ENCODE measurements at places on chromosomes 6 and 20.

GRCh38 chr6:112338166-112338709 is 8.9 kb upstream of the RFPL4B start:
- no peak for DNase-seq

DNA sequence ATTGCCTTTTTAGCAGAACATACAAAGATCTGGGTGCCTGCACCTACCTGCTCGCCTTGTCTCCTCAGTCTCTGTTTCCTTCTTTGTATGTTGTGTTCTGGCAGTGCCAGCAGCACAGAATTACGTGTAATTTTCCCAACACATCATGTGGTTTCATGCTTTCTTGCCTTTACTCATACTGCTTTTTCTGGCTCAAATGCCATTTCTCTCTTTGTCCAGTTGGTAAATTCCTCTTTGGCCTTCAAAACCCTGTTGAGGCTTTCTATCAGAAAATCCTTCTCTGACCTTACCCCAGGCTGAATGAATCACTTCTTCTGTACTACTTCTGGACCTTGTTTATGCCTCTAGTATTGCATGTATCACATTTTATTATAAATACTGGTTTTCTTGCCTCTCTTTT is 31.8 kb downstream of the L3MBTL3 start:
- no peak for DNase-seq

GRCh38 chr6:81561071-81561564 is 191.4 kb downstream of the TENT5A start:
- DNase-seq = no peak

GRCh38 chr6:46468403-46469010 is 22.7 kb downstream of the RCAN2 start:
- peak; percentile 36 for DNase-seq

- no peak for DNase-seq
Measured at GRCh38 chr6:140283197-140283596, 908.7 kb upstream of the CITED2 start.

DNA sequence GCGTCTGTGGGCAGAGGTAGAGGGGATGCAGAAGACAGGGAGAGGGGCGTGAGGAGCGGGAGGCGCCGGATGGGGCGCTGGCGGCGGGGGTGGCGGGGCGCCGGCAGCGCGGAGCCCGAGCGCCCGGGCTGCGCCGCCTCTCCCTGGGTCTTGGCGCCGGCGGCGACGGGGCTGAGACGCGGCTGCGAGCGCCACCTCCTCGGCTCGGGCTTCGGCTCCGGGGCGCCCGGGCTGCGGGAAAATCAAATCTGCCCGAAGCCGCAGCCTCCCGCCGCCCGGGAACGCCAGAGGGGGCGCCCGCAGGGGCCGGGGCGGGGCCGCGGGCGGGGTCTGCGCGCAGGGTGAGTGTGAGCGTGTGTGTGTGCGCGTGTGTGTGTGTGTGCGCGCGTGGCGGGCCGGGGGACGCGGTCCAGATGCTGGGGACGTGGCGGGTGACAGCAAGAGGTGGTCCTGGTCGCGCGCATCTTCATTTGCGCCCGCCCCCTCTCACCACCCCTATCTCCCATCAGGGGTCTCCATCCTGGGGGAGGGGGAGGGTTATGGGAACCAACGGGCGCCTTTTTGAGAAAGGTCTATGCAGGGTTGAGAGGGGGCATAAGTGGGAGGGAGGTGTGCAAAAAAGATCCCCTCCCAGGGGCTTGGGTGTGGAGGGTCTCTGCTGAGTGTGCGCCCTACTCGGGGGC is 646 bp upstream of the CPNE5 start:
- DNase-seq = no peak

DNA sequence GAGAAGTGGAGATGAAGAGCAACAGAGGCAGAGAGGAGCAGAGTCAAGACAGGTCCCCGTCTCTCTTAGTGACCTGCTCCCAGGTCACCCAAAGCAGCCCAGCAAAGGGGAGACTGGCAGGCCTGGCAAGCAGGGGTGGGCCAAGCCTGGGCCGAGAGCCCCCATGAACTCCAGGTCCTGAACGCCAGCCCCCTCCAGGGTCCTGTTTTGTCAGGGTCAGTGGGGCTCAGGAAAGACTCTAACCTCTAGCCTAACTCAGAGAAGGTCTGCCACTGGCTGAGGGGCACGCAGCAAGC is 1.2 kb downstream of the NECAB3 start:
- no peak for DNase-seq

GRCh38 chr6:83884523-83884922 is 25.0 kb downstream of the CYB5R4 start:
- no peak for DNase-seq

GRCh38 chr6:137352859-137353258 is 133.7 kb upstream of the IFNGR1 start:
- no peak for DNase-seq

GRCh38 chr6:147750413-147750812 is 241.9 kb downstream of the SAMD5 start:
- DNase-seq = no peak

GRCh38 chr6:32845384-32845884 is 1.6 kb upstream of the PSMB8 start:
- no peak for DNase-seq

DNA sequence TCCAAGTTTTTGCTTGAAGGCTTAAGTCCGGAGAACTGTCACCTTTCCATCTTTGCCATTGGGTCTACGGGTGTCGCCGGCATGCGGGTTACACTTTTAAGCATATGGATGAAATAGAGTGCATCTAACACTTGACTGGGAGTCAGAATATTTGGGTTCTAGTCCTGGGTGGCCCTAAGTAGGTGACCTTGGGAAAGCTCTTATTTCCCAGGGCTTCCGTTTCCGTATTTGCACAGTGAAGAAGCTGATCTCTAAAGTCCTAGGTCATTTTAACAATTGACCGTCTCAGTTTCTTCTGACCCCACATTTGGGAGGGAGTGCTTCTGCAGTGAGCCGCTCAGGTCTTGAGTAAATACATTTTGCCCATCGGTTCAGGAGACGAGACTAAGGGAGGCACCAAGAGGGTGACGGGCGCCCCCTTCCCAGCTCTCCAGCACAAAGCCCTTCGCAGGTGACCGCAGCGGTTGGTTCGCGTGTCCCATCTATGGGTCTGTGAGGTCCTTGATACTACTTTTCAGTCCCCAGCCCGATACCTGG is 651 bp upstream of the BLTP3A start:
- no peak for DNase-seq

DNA sequence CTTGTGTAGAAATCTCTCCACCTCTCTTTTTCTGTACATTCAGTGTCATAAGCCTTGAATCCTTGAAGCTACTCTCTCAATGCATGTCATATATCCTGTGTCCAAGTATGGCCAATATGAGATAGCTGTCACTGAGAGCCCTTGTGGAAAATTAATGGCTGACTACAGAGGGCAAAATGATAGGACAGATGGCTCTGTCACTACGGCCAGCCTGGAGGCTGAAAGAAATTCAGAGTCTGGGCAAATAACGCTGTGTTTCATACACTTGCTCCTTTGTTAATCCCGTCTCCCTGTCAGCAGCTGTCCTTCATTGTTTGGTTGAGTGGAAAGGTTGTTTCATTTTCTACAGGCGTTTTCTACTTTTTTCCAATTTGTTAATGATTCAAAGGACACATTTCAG is 70.4 kb upstream of the VGLL2 start:
- DNase-seq = no peak

- DNase-seq = no peak
Measured at GRCh38 chr6:39225543-39225942, 3.7 kb downstream of the KCNK5 start.

DNA sequence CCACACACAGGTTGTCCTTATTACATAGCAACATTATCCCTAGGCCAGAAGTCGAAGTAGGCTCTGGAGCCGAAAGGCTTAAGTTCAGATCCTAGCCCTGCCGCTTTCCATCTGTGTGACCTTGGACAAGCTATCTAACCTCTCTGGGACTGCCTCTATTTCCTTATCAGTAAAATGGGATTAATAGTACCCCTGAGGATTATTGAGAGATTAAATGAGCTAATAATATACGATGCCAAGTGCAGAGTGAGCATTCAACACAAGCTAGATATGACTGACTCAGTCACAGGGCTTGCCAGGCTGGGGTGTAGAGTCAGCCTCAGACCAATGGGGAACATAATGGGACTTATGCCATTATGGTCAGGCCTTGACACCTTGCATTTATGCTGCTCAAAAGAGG is 8.9 kb upstream of the SPATA2 start:
- no peak for DNase-seq

DNA sequence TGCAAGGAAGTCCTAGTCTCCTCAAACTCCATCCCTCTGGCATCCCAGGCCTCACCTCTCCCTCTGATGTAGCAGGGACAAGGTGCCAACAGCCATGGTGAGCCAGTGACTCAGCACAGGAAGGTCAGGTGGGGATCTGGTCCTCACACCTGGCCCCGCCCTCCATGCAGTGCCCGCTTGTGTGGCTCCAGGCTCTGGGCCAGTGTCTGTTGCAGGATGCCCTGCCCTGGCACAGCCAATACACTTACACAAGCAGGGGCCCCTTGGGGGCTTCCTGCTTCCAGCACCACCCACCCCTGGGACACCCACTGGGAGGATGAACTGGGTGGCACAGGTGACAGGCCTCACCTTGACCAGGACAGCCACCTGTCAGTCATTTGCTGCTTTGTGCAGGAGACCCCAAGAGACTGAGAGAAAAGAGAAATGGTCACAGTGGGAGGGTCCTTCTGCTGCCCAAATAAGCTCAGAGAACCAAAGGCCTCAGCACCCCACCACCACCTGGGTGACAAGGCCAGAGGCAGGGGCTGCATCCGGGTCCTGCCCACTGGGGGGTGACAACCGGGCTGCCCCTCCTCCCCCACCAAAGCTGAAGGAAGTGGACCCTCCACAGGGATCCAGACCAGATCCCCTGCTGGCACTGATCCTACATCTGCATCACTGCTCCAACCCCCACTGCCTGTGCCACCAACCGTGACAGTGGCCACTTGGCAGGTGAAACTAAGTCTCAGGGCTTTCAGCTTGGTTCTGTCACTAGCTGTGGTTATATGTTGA is 658.8 kb upstream of the DEFB115 start:
- no peak for DNase-seq

- DNase-seq = no peak
Measured at GRCh38 chr6:129543981-129544380, 166.0 kb downstream of the ARHGAP18 start.

- no peak for DNase-seq
Measured at GRCh38 chr6:83436674-83437073, 5.8 kb upstream of the ME1 start.

- DNase-seq = peak; percentile 94
Measured at GRCh38 chr6:108564178-108564577, 3.5 kb downstream of the FOXO3 start.

DNA sequence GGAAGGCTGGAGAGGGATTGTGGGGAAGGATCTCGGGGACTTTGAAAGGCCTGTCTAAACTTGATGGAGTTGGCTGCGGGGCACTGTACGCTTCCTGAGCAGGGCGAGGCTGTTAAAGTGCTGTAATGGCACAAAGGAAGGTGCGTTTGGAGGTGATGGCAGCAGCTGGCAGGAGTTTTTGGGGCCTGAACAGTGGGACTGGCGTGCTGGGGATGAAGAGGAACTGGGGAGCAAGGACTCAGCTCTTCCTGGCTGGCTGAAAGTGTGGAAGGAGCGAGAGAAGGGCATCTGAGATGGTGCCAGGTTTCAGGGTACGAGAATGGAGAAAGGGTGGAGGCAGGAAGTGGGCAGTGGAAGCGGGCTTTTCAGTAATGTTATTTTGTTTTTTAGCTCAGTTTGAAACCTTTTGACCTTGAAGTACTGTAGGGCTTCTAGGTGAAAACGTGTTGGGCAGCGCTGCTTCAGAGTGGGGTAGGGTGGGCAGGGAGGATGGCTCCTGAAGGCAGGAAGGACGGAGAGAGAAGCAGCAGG is 8.0 kb downstream of the TMEM181 start:
- no peak for DNase-seq

GRCh38 chr6:128491100-128491581 is 29.3 kb downstream of the PTPRK start:
- DNase-seq = no peak

DNA sequence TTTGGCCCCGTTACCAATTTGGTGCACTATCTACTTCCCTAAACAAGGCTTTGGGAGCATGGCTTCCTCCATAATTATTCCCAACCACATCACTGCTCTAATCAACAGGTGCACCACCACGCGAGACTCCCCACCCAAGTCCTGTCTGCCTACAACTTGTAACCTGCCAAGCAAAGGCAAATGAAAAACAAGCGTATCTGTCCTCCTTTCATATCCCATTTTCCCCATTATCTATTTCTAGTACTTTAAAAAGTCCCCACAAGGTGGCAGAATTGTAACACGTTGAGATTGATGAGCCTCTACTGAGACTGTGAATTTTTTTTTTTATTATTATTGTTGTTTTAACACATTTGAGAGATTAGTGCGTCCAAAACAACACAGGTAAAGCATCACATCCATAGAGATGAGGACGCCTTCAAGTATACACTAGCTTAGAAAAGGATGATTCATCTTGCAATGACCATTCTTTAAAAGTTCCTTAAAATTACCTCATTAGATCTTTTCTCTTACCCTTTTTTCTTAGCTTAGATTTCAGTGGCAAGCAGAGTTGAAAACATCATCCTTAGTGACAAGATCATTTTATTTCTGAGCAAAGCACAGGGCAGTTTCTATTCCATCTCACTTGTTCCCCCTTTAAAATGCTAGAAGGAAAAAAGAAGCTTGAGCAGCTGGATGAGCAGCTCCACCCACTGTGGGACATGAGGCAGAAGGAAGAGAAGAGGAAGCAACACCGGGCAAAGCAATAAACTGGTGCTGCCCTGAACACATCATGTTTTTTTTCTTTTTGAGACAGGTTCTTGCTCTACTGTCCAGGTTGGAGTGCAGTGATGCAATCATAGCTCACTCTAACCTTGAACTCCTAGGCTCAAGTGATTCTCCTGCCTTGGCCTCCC is 210.8 kb downstream of the ARHGAP18 start:
- DNase-seq = peak; percentile 37

DNA sequence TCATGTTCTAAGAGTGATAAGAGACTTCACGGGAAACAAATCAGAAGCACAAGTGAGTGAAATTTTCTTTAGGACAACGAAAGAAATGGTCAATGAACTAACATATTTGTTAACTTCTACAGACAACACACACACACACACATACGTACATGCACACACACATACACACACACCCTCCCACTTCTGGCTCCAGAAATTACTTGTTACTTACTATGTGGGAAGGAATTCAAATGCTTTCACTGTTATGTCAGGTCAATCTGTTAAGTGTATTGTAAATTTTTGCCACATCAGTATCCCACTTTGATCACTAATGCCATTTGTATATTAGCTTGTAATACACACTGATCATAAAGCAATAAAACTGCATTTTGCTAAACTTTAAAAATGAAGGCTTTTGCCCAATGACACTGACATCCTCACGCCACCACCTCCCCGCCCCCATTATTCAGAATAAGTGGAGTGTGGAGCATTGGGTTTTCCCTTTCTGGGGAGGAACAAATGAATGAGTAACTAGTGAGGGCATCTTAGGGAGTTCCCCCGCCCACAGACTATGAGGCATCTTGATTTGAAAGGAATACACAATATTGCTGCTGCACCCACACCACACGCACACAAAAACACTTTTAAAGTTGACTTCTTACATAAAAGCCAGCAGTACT is 76.2 kb downstream of the ATXN1 start:
- DNase-seq = no peak

All from fibroblast of skin of left biceps (primary cell).